NCI-H2227 treated with DMSO at 0.1 percent for 48 hours (cell line): ENCODE measurements at places on chromosomes 6 and 20.

- DNase-seq, result no peak
Measured at GRCh38 chr6:15823838-15824414, 161.1 kb upstream of the DTNBP1 start.

DNA sequence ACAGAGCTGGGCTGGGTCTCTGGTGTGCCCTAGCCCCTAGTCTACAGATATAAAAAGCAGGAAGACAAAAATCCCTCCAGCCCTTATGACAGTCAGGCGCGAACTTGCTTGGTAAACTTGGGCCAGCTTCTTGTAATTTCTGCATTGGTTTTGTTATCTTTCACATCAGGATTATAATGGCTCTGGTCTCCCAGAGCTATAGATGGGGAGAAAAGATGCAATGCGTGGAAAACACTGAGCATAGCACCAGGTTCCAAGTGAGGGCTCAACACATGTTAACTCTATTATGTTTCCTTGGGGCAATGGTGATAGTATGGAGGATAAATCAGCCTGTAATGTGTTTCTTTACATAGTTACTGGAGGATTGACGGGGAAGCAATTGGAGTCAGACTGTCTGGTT lies 246.8 kb upstream of the KCNG1 start:
- DNase-seq, result no peak

DNA sequence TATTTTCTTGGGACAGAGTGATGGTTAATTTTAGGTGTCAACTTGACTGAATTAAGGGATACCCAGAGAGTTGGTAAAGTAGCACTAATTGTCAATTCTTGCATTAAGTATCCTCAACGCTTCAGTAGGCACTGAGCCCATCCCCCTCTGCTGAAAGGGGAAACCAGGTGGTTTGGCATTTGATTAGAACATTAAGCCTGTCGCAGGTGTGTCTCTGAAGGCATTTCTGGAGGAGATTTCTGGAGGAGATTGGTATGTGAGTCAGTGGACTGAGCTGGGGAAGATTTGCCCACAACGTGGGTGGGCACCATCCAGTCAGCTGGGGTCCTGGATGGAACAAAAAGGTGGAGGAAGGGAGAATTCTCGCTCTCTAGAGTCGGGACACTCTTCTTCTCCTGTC lies 119.8 kb downstream of the RFX6 start:
- no peak for DNase-seq

GRCh38 chr6:162173466-162173865 lies 554.1 kb downstream of the PRKN start:
- DNase-seq, result no peak

GRCh38 chr6:958488-958887 lies 265.5 kb upstream of the EXOC2 start:
- DNase-seq, result no peak

- DNase-seq, result no peak
Measured at GRCh38 chr6:31719001-31719400, 2.5 kb downstream of the LY6G6C start.

GRCh38 chr6:72787391-72788031 lies 165.6 kb downstream of the KCNQ5 start:
- no peak for DNase-seq

- DNase-seq, result no peak
Measured at GRCh38 chr20:38049800-38050199, 16.3 kb downstream of the RPRD1B start.

DNA sequence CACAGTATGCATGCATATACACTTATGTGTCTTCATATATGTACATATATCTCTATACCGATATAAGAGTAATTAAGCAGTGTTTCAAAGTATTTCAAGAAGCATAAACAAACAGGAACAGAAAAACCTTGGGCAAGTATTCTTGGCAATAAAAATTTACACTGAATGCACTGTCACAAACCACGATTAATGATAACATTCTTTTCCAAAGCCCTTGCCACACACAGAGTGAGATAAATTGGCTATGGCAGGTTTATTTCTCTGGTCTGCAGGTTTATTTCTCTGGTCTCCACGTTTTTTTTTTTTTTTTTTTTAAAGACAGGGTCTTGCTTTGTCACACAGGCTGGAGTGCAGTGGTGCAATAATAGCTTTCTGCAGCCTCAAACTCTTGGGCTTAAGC lies 73.0 kb downstream of the PPP1R3G start:
- no peak for DNase-seq

- no peak for DNase-seq
Measured at GRCh38 chr20:50223039-50224005, 32.7 kb downstream of the CEBPB start.
